ENCODE measurements at places on chromosomes 3 and 15.

DNA sequence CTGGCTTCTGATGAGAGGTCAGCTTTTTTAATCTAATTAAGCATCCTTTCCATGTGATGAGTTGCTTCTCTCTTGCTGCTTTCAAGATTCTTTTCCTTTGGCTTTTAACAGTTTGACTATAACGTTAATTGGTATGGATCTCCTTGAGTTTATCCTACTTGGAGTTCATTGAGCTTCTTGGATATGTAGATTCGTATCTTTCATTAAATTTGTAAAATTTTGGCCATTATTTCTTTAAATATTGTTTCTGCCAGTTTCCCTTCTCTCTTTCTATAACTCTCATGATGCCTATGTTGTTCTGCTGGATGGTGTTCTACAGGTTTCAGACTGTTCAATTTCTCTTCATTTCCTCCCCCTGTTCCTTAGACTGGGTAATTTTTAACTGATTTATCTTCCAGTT is 21.0 kb upstream of the MTMR10 start:
- no peak for DNase-seq

DNA sequence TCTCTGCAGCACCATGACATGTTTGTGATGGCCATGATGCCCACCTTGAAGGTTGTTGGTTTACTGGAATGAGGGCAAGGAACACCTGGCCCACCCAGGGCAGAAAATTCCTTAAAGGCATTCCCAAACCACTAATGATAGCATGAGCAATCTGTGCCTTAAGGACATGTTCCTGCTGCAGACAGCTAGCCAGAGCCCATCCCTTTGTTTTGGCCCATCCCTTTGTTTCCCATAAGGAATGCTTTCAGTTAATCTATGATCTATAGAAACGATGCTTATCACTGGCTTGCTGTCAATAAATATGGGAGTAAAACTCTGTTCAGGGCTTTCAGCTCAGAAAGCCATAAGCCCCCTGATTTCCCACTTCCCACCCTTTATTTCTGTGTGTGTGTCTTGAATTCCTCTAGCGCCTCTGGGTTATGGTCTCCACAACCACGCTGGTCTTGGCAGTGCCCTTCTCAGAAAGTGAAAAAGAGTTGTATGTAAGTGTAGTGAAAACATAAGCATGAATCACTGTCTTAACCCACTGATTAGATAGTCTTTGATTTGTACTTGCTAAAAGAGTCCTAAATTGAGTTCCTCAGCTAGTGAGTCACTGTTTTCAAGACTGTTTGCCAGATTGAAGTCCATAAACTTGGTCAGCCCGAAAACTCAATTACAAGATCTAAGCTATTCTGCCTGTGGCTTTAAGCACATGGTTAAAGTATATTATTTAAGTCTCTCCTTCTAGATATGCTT is 19.0 kb upstream of the CCR2 start:
- DNase-seq = no peak

GRCh38 chr15:33047077-33047476 is 147.4 kb downstream of the FMN1 start:
- DNase-seq = no peak

DNA sequence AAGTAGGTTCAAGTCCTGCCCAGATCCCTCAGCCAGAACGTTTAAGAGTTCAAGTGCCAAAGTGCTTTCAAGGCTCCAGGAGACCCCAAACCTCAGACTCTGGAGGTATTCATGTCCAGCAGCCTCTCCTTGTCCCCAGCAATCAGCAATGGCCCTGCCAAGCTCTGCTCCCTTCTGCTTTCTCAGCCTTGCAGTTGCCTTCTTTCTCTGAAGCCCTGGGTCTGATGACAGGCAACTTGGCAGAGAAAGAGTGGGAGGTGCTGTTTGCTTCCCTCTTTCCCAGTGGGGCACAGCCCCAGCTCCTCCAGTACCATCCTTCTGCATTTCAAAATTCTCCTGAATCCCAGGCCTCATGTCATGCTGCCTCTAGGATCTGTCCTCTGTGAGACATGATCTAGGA is 40.2 kb downstream of the ATP2B2 start:
- no peak for DNase-seq

DNA sequence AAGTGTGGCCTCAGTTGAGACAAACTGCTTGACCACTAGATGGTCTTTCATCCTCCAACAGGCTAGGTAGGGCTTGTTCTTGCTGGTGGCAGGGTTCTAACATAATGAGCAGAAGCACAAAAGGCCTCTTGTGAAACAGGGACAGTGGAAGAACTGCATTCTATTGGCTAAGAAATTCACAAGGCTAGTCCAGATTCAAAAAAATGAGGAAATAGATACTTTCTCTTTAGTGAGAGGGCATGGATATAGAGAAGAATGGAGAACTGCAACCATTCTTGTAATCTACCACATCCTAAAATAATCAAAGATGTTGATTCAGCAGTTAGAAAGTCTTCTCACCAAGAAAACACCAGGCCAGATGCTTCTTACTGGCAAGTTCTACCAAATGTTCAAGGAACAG is 143.7 kb upstream of the LRIG1 start:
- DNase-seq = no peak

DNA sequence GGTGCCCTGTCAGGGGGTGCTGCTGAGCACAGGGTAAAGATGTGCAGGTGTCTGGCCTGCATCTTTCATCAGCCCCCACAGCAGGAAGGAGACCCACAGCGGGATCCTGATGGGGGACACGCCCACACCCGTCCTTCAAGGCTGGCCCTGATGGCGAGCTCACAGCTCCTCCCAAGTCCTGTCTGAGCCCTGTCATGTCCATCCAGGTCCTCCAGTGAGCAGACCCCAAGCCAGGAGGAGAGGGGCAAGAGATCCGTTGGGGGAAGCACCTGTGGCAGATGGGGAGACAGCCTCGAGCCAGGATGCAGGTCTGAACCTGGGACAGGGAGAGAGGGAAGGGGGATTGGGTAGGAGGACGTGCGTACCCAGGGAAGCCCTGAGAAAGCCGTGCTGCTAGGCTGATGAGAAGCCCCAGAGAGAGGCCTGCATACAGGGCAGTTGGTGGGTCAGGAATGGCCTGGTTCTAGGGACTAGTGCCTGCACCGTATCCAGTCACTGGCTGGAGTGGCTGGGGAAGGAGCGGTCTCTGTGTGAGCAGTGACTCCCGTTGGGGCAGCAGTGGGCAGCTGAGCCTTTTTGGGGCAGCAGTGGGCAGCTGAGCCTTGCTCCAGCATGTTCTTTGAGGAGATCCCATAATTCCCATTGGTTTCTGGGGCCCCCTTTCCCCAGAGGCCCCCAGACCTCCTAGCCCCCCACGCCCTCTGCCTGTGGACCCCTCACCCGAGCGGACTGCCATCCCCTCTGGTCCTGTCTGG is 133.3 kb upstream of the MEF2A start:
- DNase-seq = no peak

DNA sequence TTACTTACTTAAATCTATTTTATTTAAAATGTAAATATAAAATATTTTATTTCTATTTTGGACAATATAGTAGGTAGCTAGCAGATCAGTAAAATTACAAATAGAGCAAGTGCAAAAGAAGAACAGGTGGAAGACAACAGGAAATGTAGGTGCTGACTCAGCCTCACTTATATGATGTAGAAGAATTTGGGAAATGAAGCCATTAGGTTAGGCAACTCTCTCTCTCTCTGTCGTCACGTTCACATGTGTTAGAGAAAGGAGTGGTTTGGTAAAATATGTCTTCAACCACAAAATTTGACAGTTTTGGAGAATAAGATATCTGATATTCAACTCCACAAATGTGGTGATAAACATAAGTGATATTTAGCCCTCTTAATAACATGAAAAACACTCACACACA is 532.5 kb upstream of the KCNMB2 start:
- DNase-seq = no peak

DNA sequence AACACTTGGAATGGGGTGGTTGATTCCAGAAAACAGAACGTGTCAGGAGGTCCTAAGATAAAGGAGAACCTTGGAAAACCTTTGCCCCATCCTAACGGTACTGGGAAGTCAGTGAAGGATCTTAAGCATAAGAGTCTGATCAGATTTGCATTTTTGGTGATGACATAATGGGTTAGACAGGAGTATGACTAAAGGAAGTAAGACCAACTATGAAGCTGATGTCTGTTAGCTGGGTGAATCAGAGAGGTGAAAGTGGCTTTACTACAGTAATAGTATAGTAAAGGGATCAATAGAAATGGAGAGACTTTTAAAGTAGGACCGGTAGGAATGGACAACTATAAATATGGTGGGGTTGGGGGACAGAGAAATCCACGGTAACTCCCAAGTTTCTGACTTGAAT is 12.6 kb downstream of the GTF2A2 start:
- DNase-seq = no peak

DNA sequence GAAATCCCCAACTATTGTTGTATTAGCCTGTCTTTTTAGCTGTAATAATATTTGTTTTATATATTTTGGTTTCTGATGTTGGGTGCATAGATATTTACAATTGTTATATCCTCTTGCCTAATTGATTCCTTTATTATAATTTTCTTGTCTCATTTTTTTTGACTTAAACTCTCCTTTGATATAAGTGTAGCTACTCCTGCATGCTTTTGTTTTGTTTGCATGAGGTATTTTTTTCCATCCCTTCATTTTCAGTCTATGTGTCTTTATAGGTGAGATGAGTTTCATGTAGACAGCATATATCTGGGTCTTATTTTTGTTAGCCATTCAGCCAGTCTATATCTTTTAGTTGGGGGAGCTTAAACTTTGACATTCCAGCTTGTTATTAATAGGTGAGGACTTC is 37.4 kb downstream of the FAIM start:
- DNase-seq = no peak

DNA sequence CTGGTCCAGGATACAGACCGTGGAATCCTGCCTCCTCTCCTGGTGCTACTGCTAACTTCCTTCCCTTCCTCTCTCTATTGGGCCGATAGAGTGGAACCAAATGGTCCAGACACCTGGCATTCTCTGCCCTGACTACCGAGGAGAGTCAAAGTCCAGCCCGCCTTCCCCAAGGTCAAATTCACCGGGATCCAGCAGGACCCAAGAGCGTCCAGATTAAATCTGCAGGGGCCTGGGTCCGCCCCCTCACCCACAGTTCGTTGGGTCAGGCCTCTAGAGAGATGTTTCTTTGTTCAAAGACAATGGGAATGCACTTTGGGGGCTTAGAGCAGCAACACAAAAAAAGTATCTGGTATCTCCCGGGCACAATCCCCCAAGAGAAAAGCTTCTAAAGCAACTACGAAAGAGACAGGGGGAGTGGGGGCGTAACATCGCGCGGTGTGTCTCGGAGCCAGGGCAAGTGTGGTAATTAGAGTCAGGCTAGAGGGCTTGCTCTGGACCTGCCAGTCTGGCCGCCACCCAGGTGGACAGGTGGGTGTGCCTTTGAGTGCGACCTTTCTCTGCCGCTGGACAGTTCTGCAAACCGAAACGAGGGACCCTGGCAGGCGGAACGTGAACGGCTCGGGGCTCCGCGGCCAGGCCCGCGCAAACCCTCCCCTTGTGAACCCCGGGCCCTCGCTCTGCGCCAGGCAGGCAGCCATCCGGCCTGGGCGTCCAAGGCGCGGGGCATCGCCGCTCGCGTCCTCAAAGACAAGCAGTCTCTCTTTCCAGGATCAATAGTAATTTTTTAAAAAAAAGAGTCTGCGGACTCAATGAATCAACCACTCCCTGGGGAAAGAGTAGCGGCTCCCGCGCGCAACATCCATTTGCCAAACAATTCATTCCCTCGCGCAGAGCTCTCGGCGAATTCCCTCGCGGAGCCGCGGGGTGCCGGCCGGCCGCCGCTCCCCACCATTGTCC is 806 bp downstream of the KLHL25 start:
- DNase-seq = peak; percentile 15

- no peak for DNase-seq
Measured at GRCh38 chr15:75225951-75226732, 24.5 kb downstream of the C15orf39 start.

GRCh38 chr3:47678446-47679338 is 100.0 kb upstream of the CSPG5 start:
- DNase-seq = no peak

DNA sequence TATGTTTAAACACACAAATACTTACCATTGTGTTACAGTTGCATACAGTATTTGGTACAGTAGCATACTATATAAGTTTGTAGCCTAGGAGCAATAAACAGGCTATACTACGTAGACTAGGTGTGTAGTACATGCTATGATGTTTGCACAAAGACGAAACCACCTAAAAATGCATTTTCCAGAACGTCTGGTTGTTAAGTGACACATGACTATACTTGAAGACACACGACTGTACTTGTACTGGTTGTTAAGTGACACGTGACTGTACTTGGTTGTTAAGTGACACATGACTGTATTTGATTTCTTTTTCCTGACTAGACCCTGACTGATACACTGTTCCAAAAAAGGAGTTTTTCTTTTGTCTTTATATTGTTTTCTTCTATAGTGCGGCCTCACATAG is 34.1 kb downstream of the RAB8B start:
- DNase-seq = no peak

Measured in kidney capillary endothelial cell (primary cell).